ENCODE measurements at places on chromosomes 12 and 14. TPM values are rescaled to one million over a fixed set of nuclear protein-coding genes. Genes with fewer than 3 reads are reported as not detected.

Gene GPR84
- polyA plus RNA-seq, result 0.07 TPM

Gene DAO
- polyA plus RNA-seq, result not detected

Gene PMCH
- polyA plus RNA-seq, result not detected

DNA sequence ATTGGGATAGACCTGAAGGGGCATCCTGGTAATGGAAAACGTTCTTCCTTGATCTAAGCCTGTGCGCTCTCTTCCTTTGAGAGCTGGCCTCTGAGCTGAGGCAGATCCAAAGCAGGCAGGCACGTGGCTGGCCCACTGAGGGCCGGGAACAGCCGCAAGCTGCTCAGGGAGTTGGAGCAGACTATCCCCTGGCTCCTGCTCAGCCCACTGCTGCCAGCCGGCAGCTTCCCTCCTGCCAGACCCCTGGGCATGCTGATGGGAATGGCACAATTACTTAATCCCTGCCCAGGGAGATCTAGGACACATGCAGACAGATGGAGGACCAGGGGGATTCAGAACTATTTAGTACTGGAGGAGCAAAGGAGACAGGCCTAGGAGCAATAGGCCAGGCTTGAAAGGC, 14.4 kb downstream of the NEUROD4 start:
- no peak for DNase-seq

- DNase-seq, result peak; percentile 44
Observed at GRCh38 chr12:47651368-47652254, 54.2 kb downstream of the RPAP3 start.

GRCh38 chr12:28602786-28603185, 412.5 kb downstream of the CCDC91 start:
- DNase-seq, result no peak

- DNase-seq, result no peak
Observed at GRCh38 chr14:90607141-90607540, 209.1 kb downstream of the TTC7B start.

GRCh38 chr12:109720152-109720856, 6.7 kb downstream of the FAM222A start:
- DNase-seq, result no peak

DNA sequence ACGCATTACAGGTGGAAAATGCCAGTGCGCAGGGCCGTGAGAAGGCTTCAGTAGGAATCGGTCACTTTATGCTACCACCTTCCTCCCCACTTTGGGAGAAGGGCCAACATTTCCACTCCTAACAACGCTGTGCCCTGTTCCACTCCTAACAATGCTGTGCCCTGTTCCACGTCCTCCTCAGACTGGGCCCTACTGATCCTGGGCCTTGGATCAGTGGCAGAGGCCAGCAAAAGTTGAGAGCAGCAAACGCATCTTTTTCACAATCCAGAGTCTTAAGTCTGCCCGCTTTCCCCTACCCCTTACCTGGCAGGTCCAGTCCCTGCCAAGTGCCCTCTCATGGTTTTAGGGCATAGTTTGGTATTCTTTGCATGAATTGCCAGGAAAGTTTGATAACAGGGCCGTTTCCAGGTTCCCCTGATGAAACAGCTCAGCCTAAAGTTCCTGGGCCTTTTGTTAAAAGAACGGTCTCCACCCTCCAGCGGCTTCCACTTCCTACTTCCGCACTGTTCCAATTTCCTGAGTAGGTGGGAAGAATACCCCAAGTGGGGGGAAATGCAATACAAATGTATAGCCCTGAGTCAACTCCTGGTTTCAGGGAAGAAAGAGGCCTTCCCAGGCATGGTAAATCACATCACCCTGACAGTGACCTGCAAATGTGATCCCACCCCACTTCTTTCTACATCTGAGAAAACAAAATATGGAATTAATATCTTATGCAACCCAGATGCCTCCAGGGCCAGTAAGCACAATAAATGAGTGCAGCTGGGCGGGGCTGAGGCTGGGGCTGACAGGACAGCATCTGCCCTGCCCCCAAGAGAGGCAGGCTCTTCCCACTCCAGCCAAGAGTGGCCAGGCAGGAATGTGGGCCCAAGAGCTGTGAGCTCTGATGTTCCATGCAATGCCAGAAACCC, 15.0 kb downstream of the KCTD10 start:
- peak; percentile 72 for DNase-seq

GRCh38 chr12:15772405-15773018, 16.7 kb downstream of the EPS8 start:
- DNase-seq, result no peak

Gene IL22
- not detected for polyA plus RNA-seq

Gene TNFAIP2
- 0.65 TPM for polyA plus RNA-seq

Gene CLEC6A
- polyA plus RNA-seq, result not detected

DNA sequence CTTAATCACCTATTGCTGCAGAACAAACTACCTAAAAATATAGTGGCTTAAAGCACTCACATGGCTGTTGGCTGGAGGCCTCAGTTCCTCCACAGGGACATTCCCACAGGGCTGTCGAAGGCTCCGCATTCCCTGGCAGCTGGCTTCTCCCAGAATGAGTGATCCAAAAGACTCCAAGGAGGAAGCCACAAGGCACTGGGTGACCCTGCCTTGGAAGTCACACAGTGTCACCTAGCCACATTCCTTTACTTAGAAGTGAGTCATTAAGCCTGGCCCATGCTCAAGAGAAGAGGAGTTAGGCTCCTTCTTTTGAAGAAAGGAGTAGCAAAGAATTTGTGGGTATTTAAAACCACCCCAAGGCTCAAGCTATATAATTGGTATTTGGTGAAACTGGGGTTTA, 63.9 kb upstream of the MAP1LC3B2 start:
- DNase-seq, result no peak

GRCh38 chr14:99863059-99863458, 69.8 kb downstream of the EML1 start:
- DNase-seq, result no peak

Gene KRT72
- not detected for polyA plus RNA-seq

Gene HSPA2
- polyA plus RNA-seq, result 22.1 TPM

GRCh38 chr14:44988694-44989093, 26.7 kb downstream of the TOGARAM1 start:
- DNase-seq, result no peak

Gene CMTM5
- not detected for polyA plus RNA-seq

All from foreskin keratinocyte (primary cell).